ENCODE measurements at places on chromosomes 2 and 18.

GRCh38 chr2:186486651-186487647, 889 bp downstream of the ZC3H15 start:
- no peak for DNase-seq

DNA sequence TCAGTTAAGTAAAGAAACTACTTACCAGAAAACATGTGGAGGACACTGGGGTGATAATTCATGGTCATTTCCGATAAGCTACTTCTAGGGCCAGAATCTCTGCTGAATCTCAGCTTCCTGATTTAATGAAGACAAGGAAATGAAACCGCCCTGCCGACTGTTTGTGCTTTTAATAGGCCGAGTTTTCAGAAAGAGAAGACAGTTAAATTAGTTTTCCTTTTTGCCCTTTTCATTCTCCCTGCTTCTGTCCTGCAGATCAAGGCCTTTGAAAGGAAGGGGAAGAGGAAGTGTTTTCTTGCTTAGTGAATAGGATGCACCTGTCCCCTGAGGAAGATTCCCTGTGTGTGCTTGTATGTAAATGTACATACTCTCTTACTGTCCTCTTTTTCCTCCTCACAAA, 126.6 kb downstream of the SH3RF3 start:
- no peak for DNase-seq

- no peak for DNase-seq
Observed at GRCh38 chr2:193869564-193869963, 1674.8 kb upstream of the TMEFF2 start.

- no peak for DNase-seq
Observed at GRCh38 chr2:71712158-71712818, 258.9 kb downstream of the DYSF start.

- DNase-seq = no peak
Observed at GRCh38 chr2:160816916-160817499, 323.4 kb upstream of the RBMS1 start.

GRCh38 chr2:170712653-170713542, 2.2 kb upstream of the SP5 start:
- DNase-seq = no peak

- no peak for DNase-seq
Observed at GRCh38 chr2:19714926-19715325, 186.9 kb downstream of the TTC32 start.

DNA sequence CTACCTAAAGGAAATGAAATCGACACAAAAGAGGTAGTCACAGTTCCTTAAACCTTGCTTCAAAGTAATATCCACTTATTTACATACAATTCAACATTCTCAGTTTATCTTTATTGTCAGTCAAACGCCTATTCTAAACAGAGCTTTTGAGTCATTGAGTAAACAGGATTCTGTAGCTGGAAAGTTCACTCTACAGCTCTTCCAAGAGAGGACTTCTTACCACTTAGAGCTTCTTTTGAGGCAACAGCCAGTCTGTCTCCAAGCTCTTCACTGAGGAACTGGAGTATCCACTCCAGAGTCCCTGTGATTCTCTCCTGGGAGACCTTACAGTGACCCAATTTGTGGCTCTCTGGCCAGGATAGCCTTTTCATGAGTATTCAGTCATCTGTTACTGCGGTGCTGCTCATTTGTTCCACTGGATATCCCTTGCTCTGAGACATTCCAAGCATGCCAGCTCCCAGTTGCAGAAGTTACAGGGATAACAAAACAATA, 210.9 kb upstream of the OSR1 start:
- DNase-seq = no peak

GRCh38 chr2:135285391-135285790, 233.3 kb downstream of the RAB3GAP1 start:
- DNase-seq = no peak

DNA sequence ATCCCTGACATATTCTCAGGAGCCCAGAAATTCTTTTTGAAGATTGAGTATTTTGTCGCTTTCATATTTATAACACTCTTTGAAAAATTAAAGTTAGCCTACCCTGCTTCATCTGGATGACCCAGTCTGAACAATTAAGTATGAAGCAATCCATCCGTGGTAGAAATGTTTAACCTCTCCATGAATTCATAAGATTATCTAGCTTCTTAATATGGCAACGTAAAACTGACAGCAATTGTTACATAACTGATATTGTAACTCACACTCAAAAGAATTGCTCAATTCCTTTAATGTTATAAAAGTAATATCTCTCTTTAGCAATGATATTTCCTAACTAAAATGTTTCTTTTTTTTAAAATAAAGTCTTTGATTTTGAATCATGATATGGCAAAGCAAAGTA, 7.2 kb upstream of the ABCA12 start:
- DNase-seq = no peak

GRCh38 chr18:11728249-11728648, 39.2 kb downstream of the GNAL start:
- no peak for DNase-seq

GRCh38 chr2:128309280-128310093, 9.2 kb downstream of the HS6ST1 start:
- DNase-seq = no peak

Measured in GM12891 (cell line).